ENCODE measurements at places on chromosomes 5 and 9.
A peak's percentile ranks its signal among the peaks of the same experiment; 100 is the strongest.

- no peak overlapping the region for H3K27ac ChIP-seq
- no peaks in the 10 kb centered on the region for H3K27me3 ChIP-seq
- peaks cover 8% of the 10 kb centered on the region for H3K4me1 ChIP-seq
- H3K4me3 ChIP-seq = no peak overlapping the region
Measured at GRCh38 chr5:77427998-77428397, 64.1 kb downstream of the WDR41 start.

- H3K4me1 ChIP-seq = no peaks in the 10 kb centered on the region
- no peak for DNase-seq
- H3K27me3 ChIP-seq = no peaks in the 10 kb centered on the region
Measured at GRCh38 chr5:33531037-33531298, 90.2 kb downstream of the TARS1 start.

DNA sequence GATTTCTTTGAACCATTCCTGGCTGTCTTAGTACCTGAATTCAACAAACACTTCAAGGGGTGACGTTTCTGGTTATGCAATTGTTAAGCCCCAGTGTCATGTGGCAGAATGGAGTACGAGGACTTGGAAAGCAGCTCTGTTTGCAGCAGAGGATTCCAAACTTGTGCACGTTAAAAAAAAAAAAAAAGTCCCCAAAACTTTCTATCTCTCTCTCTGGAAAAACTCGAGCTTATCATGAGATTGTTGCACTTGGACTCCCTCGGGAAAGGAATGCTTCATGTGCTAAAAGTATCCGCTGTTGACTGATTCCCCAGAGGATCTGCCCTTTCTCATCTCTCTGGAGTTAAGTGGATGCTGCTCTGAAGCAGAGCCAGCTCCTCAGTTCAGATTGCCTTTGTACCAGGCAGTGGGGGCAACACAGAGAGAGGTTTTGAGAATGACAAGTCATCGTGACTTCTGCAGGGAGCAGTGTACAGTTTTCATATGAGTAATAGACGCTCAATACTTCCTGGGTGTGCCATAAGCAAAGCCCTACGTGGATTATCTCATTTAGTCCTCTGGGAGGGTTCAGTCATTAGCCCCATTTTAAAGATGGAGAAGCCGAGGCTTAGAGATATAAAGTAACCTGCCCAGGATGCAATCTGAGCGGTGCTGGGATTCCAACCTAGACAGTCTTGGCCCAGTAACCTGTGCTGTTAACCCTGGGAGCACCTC, 28.1 kb downstream of the TMOD1 start:
- H3K4me3 ChIP-seq = no peak overlapping the region
- no peaks in the 10 kb centered on the region for H3K27me3 ChIP-seq
- H3K27ac ChIP-seq = no peak overlapping the region

GRCh38 chr9:19181561-19181960, 48.9 kb upstream of the DENND4C start:
- no peak overlapping the region for H3K4me3 ChIP-seq
- no peaks in the 10 kb centered on the region for H3K27me3 ChIP-seq
- H3K27ac ChIP-seq = no peak overlapping the region
- H3K4me1 ChIP-seq = peaks cover 7% of the 10 kb centered on the region
- H3K36me3 ChIP-seq = no peaks in the 10 kb centered on the region

GRCh38 chr5:38506302-38506701, 50.1 kb downstream of the LIFR start:
- no peak for DNase-seq
- peaks cover 3% of the 10 kb centered on the region for H3K36me3 ChIP-seq
- H3K4me3 ChIP-seq = no peak overlapping the region
- H3K4me1 ChIP-seq = no peaks in the 10 kb centered on the region

GRCh38 chr9:81772144-81772543, 82.8 kb upstream of the TLE1 start:
- peaks cover 26% of the 10 kb centered on the region for H3K27me3 ChIP-seq
- H3K4me1 ChIP-seq = peaks cover 9% of the 10 kb centered on the region
- peaks cover 2% of the 10 kb centered on the region for H3K36me3 ChIP-seq
- no peak overlapping the region for H3K27ac ChIP-seq

GRCh38 chr9:34047864-34048726, 592 bp downstream of the UBAP2 start:
- H3K4me1 ChIP-seq = peaks cover 25% of the 10 kb centered on the region
- peak; percentile 27 for DNase-seq
- H3K27ac ChIP-seq = peak overlapping the region; percentile 100
- peak overlapping the region; percentile 97 for H3K4me3 ChIP-seq

DNA sequence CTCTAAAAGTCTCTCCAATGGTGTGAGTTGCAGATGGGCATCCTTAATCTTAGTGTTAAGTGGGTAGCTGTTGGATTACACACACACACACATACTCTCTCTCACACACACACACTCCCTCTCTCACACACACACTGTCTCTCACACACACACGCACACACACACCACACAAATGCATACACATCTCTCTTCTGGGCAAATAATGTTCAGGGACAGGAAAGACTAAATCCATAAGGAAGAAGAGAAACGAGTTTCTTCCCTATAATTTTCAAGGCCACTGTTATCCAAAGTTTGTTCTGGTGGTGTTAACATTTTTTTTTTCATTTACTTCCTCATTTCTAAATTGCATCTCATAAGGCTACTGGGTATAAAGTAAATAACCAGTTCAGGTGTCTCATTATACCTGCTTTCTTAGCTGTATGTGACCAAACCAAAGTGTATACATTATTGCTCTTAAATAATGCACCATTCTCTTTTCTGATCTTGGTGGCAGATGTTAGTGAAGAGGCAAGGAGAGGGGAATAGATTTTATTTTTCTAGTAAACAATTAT, 22.5 kb upstream of the CCNH start:
- H3K27me3 ChIP-seq = peaks cover 4% of the 10 kb centered on the region
- H3K4me3 ChIP-seq = no peak overlapping the region
- H3K27ac ChIP-seq = peak overlapping the region; percentile 32
- no peaks in the 10 kb centered on the region for H3K4me1 ChIP-seq

DNA sequence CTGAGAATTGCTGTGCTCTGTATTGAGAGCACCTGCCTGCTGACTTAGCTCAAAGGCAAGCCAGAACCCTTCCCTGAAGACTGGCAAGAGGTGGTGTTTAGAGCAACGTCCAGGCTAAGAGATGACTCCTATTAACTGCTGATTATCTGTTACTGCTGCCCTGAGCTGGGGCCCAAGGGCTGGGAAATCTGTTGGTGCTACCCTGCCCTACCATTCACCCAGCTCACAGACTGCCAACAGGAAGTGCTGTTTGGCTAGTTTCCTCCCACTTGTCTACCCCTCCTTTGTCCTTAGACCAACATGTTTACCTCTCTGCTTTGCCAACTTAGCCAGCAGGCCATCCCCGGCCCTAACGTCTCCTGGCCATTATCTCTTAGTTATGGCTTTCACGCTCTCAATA, 6.9 kb downstream of the RAB24 start:
- no peaks in the 10 kb centered on the region for H3K27me3 ChIP-seq
- H3K36me3 ChIP-seq = peaks cover 17% of the 10 kb centered on the region
- H3K4me3 ChIP-seq = no peak overlapping the region
- peaks cover 8% of the 10 kb centered on the region for H3K4me1 ChIP-seq

DNA sequence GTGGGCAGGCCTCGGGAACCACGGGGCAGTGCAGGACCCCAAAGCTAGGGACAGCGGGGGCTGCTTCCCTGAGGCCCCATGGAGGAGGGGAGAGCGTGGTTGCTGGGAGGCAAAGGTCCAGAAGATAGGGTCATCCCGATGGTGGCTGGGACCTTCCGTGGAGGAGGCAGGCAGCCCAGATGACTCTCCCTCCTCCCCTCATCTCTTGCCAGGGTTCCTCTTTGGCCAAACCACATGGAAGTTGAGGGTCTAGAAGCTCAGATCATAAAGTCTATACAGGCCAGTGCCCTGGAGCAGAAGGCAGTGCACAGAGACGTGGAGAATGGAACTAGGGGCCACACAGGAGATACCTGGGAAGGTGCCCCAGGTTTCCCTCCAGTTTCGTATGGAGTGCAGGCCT, 22.6 kb downstream of the DAB2IP start:
- H3K27ac ChIP-seq = no peak overlapping the region
- DNase-seq = no peak
- peaks cover 2% of the 10 kb centered on the region for H3K4me1 ChIP-seq

- no peak overlapping the region for H3K4me3 ChIP-seq
- no peak overlapping the region for H3K27ac ChIP-seq
- H3K36me3 ChIP-seq = no peaks in the 10 kb centered on the region
- no peak for DNase-seq
- no peaks in the 10 kb centered on the region for H3K4me1 ChIP-seq
- peaks cover 2% of the 10 kb centered on the region for H3K27me3 ChIP-seq
Measured at GRCh38 chr5:92559781-92560180, 1021.2 kb downstream of the NR2F1-AS1 start.

DNA sequence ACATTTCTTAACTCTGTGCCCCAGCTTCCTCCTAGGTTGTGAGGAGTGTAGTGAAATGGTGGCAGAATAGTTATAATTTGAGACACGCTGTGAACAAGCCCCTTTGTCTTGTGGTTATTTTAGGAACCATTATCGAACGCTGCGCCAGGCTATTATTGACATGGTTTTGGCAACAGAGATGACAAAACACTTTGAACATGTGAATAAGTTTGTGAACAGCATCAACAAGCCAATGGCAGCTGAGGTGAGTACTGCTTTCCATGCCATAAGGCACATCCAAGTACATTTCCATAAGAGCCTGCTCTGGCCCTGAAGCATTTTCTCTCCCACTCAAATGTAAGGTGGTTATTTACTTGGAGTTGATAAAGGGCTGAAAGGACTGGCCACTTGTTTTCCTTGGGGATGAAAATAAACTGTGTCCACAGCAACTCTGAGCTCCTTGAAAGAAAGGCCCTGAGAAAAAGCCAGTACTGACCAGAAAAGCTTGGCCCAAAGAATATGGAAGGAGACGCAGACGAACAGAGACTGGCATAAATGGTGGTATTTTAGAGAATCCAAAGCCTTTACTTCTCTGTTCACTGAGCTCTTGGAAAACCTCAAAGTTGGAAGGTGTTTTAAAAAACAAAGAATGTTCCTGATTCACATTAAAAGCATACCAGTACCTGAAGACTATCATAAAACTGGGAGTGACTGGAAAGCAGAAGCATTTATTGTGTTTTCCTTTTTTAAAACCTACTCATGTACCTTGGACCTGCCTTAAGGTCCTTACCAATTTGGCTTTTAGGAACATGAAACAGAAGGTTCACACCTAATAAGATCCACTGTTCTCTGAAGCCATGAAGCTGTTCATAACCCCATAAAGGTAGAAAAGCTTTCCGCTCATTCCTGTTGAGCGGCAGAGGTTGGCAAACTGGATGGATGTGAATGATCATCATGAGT, 72.2 kb downstream of the WDR41 start:
- H3K27me3 ChIP-seq = no peaks in the 10 kb centered on the region
- no peak overlapping the region for H3K4me3 ChIP-seq
- H3K4me1 ChIP-seq = peaks cover 9% of the 10 kb centered on the region
- no peak for DNase-seq

DNA sequence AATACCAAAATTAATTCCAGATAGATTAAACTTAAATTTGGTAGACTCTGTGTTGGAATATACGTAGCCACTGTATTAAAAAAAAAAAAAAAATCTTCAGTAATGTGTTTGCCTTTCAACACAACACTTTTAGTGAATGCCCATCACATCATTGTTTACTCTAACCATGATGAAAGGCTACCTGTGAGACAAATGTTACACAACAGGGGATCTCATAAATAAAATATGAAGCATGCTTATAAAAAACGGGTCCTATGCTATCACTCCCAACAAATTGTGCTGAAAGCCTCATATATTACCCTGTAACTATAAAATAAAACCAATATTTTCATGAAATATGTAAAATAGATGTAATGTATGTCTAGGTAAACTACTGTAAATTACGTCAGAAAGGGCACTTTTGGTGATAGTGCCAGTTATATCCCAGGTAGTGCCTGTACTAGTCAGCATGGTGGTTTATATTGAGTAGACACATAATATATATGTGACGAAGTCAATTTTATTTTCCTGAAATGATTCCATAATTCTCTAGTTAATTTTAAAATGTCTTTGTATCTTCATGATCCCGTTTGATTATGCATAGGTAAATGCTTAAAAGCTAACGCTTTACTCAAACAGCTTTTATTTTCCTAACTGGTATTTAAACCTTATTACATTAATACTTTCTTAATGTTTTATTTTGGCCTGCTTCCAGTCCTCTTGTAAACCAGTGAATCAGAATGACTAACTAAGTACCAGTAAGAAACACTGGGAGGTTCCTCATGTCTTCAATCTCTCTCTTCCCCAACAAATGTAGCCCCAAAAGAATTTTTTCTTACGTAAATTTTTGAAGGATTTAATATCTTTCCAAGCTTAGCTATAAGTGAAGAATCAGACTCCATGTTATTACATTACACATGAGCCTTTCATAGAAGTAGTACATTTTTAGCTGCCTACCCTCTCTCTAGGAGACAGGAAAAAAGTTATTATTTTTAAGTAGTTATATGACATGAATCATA, 420.3 kb downstream of the GABRG2 start:
- no peak overlapping the region for H3K27ac ChIP-seq
- no peak for DNase-seq
- no peaks in the 10 kb centered on the region for H3K27me3 ChIP-seq
- no peaks in the 10 kb centered on the region for H3K4me1 ChIP-seq
- H3K4me3 ChIP-seq = no peak overlapping the region

- H3K4me1 ChIP-seq = no peaks in the 10 kb centered on the region
- H3K27me3 ChIP-seq = peaks cover 14% of the 10 kb centered on the region
- H3K36me3 ChIP-seq = no peaks in the 10 kb centered on the region
- no peak overlapping the region for H3K27ac ChIP-seq
Measured at GRCh38 chr5:159765135-159765433, 151.2 kb upstream of the ADRA1B start.

- no peak for DNase-seq
- no peak overlapping the region for H3K27ac ChIP-seq
- no peak overlapping the region for H3K4me3 ChIP-seq
Measured at GRCh38 chr5:88769165-88769564, 113.8 kb downstream of the MEF2C start.

- H3K36me3 ChIP-seq = peaks cover 10% of the 10 kb centered on the region
- H3K27me3 ChIP-seq = no peaks in the 10 kb centered on the region
- no peak overlapping the region for H3K27ac ChIP-seq
Measured at GRCh38 chr9:114164191-114164794, 9.0 kb downstream of the COL27A1 start.

DNA sequence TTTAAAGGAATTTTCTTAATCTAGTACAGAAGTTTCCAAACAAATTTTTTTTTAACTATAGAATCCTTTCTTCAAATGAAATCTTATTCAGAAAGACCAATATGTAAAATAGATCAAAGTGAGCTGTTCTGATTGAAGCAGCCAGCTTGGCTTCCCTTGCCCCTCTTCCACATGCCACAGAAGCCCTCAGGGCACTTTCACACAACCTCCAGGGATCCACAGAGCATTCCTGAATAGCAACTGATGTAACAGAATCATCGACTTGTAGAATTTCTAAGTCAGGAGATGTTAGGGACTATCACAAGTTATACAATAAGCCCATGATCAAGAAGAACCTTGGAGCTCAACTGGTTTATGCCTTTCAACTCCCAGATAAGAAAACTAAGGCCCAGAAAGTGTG, 427.8 kb upstream of the C9orf72 start:
- no peak overlapping the region for H3K4me3 ChIP-seq
- H3K27ac ChIP-seq = no peak overlapping the region

- no peak overlapping the region for H3K4me3 ChIP-seq
- peaks cover 20% of the 10 kb centered on the region for H3K4me1 ChIP-seq
- H3K27ac ChIP-seq = no peak overlapping the region
- no peaks in the 10 kb centered on the region for H3K36me3 ChIP-seq
- H3K27me3 ChIP-seq = no peaks in the 10 kb centered on the region
- no peak for DNase-seq
Measured at GRCh38 chr9:125902831-125903512, 155.8 kb downstream of the PBX3 start.

- H3K4me1 ChIP-seq = no peaks in the 10 kb centered on the region
- H3K36me3 ChIP-seq = peaks cover 14% of the 10 kb centered on the region
- no peak for DNase-seq
- no peak overlapping the region for H3K4me3 ChIP-seq
Measured at GRCh38 chr9:72925891-72926290, 27.0 kb downstream of the ALDH1A1 start.

Data from progenitor cell of endocrine pancreas (in vitro differentiated cells).